ENCODE measurements at places on chromosomes 11 and 22.

GRCh38 chr11:129191649-129192048 is 476 bp downstream of the ARHGAP32 start:
- DNase-seq: no peak

GRCh38 chr11:120814531-120815318 is 209.2 kb upstream of the TBCEL start:
- no peak for DNase-seq

GRCh38 chr22:35043934-35044319 is 22.0 kb upstream of the ISX start:
- no peak for DNase-seq

DNA sequence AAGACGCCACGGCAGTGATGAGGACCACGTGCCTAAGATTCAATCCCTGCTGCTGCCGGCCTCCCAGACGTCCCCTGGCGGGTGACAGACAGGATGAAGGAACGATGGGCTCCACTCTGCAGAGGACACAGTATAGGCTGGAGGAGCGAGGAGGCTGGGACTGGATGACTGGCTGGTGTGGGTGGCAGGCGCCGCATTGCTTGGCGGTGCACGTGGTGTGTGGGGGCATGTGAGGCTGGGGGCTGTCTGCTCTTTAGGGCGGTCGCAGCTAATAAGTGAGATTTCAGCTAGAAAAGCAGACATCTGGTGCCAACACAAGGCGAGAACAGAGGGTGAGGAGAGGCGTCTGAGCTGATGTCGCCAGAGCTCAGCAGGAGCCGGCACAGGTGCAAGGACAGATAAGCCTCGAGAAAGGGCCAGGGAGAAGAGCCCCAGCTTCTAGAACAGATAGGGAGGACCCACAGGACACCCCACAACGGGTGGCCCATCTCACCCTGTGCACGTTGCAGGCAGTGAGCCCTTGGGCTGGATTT is 33.2 kb downstream of the TSPAN4 start:
- DNase-seq: no peak

DNA sequence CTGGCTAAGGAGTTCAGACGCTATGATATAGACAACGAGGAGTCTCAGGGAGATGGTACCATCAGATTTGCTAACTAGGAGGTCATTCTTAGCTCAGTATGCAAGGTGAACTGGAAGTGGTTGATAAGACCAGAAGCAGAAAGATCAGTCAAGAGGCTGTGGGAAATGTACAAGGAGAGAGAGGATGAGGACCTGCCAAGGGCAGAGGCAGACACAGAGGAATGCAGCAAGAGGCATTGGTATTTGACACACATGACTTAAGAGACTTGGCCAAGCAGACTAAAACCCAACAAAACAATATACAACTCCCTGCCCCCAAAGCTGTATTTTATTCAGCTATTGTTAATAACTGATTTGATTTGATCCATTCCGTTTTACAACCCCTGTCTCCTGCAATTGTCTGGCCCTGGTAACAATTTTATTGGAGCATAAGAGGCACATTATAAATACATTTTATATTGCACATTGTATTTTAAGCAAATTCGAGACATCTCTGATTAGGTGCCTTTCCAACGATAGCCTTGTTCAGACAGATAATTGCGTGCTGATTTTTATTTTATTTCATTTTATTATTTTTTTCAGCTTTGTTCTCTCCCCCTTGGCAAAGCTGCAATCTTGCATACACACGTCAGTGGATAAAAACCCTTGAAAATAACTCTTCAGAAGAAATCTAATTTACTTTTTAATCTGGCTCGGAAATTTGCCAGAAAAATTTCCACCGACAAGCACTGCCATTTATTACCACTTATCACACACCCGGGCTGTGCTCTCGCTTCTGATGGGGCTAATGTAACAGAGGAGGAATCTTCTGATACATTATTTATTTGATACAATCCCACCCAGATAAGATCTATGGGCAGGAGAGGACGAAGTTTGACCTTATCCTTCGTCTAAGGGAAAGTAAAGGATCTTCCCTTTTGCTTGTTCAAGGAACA is 237.8 kb downstream of the NXPE2 start:
- no peak for DNase-seq

- no peak for DNase-seq
These were observed 19.1 kb downstream of the TOLLIP start for GRCh38 chr11:1290052-1291040.

GRCh38 chr11:94934846-94935245 is 38.5 kb downstream of the CWC15 start:
- DNase-seq: no peak

Measured in inflammatory macrophage (primary cell).